ENCODE measurements at places on chromosomes 6 and 20.

DNA sequence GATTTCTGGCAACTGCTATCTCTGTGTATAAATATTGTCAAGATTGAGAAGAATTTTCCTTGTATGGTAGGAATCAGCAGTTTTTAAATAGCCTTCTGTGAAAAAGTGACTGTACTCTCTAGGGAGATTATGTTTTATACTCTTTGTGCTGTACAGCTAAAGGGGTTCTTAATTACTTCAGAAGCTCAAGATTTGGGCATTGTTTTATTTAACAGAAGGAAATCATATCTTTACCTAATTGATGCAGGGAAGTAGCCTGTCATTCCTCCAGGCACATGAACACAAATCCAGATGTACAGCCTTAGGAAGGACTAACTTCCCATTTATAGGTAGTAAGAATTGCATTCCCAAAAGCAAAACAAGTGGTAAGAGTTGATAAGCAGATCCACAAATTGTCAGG, 1.3 kb downstream of the CALHM5 start:
- no peak for DNase-seq

GRCh38 chr6:157461000-157461915, 80.3 kb downstream of the ZDHHC14 start:
- DNase-seq, result peak; percentile 89

DNA sequence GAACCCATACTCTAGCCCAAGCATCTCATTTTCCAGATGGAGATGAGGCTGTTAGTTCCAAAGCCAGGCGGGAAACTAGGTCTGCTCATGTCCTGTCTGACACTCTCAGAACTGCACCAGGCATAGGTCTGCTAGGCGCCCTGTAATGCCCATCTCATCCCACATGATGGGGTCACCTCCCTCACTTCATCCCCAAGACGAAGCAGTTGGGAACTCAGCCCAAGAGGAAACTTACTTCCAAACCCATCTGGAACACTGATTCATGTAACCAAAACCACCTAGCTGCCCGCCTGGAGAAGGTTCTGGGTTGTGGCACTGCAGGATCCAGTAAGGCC, 119.4 kb upstream of the PRND start:
- DNase-seq, result no peak

DNA sequence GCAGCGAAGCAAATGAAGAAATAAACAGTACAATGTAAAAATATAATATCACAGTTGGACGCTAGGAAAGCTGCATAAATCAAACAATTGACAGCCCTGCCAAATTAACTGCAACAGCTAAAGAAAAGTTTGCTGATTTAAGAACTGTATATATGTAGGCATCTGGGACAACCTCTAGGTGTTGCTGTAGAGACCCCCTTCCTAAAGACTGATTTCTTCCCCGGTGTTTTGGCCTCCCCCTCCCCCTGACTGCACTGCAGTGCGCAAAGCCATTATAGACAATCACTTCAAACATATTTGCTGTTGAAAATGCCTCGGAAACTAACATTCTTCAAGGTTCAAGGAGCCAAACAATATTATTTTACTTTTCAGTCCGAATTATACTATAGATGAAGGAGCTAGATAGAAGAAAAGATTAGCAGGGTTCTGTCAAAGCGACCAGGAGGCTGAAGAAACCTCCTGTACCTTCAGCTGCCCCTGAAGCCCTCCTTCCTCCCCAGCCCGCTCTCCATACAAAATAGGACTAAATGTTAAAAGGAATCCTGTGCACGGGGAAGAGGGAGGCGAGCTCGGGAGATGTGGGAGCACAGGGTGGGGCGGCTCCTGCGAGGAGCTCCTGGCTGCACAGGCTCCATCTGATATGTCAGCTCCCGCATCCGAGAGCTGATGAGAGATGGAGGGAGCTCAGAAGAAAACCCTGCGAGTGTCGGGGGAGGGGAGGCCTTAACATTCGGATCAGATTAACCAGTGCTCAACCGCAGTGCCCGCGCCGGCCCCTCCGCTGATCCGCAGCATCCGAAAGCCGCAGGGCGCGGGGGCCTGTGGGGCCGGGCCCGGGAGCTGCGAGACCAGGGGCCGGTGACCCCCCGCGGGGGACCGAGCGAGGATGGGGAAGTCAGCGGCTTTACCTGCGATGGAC, 822 bp downstream of the ELOVL4 start:
- DNase-seq, result no peak

DNA sequence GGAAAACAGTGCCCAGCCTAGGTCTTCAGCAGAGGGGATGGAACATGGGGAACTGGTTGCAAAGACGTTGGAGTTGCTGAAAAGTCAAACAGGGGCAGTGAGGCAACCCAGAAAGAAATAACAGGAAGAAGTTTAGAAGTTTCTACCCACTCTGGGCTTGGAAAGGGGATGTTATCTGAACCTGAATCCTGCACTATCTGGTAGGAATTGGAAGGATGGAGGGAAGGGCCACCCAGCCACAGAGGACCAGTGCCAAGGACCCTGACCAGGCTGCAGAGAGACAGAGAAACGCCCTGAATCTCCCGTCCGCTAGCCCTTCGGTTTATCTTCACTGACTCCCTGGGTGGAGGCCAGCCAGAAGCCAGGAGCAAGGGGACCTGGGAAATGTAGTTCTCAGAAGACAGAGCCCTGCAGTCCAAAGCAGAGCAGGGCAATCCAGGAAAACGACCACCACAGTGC, 217.3 kb upstream of the RREB1 start:
- DNase-seq, result no peak

DNA sequence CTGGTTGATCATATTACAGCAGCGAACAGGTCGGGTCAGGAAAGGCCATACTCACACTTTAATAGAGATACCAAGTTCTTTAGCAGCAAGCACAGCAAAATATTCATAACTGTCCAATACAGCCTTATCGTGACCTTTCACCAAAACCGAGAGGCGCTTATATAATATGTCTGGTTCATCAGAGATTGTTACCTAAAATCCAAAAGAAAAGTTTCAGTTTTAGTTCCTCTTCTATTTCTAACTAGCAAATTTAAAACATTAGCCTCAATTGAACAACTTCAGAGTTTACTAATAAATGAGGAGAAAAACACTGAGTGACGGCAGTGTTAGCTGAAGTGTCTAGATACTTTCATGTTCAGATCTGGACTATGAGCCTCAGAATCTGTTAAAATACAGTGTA, 5.9 kb downstream of the MRPS10 start:
- DNase-seq, result no peak

GRCh38 chr6:61711849-61712248, 574.2 kb downstream of the KHDRBS2 start:
- DNase-seq, result no peak

- no peak for DNase-seq
These were observed 40.2 kb downstream of the CNBD2 start for GRCh38 chr20:36008461-36009035.

- no peak for DNase-seq
These were observed 7.3 kb upstream of the COL9A1 start for GRCh38 chr6:70310063-70310694.

DNA sequence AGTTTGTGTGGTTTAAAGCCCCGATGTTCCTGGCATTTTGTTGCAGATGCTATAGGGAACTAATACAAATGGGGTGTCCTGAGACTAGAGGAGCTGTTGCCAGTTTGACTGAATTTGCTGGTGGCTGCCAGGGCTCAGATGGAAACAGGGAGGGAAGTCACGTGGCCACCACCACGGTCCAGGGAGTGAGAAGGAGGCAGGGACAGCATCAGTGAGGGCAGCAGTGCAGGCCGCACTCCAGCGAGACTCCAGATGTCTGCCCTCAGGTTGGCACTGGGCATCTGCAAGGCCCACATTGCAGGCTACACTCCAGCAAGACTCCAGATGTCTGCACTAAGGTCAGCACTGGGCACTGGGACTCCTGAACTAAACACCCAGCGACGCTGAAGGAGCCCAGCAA, 86.2 kb downstream of the RAMACL start:
- DNase-seq, result no peak

- DNase-seq, result no peak
These were observed 105.6 kb downstream of the PREX1 start for GRCh38 chr20:48722002-48722731.

GRCh38 chr6:38174315-38174714, 354.8 kb downstream of the ZFAND3 start:
- no peak for DNase-seq

- DNase-seq, result no peak
These were observed 75.2 kb upstream of the ARID1B start for GRCh38 chr6:156701966-156702365.

DNA sequence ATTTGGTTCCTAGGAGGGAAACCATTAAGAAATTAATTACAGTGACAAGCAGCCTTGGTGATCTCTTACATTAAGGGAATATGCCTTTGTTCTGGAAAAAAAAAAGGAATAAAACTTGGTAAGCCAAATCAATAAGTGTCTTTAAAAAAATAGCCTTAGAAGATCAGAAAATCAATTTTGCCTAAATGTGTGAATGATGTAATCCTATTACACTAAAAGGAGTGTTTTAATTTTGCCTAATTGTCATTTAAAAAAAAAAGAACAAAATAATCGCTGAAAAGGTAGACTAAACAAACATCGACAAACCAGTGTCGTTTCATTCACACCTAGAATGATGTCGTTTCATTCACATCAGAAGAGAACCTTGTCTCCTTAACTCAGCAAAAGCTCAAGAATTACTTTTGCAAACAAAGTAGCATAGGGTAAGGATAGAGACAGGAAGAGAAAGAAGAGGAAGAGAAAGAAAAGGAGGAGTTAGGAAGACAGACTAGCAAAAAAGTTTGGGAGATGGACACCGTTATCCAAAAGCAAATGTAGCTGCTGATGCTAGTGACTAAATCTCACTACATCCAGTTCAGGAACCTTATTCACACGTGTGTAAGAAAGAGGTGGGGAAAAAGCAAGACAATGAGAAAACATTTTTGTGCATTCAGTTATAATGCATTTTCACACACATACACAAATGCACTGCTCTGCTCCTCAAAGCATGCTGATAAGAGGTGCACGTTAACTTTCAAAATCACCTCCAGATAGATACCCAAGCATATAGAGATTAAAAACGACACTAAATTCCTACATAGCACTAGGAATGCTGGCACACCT, 60.6 kb downstream of the HIVEP2 start:
- DNase-seq, result no peak

DNA sequence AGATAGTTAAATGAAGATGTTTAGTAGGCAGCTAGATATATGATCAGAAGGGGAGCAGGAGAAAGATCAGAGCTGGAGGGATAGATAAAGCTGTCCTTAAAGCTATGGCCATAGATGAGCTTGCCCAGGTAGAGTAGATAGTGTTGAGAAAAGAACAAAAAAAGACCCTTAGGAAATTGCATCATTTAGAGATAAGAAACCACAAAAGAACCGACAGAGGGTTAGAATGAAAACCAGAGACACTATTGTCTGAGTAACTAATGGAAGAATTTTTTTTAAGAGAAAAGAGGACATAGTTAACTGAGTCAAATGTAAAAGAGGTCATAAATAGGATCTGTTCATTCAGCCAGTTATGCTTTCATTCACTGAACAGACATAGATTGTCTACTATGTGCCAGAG, 101.8 kb downstream of the TNFAIP3 start:
- DNase-seq, result no peak

- no peak for DNase-seq
These were observed 10.0 kb upstream of the L3MBTL3 start for GRCh38 chr6:130008236-130008873.

DNA sequence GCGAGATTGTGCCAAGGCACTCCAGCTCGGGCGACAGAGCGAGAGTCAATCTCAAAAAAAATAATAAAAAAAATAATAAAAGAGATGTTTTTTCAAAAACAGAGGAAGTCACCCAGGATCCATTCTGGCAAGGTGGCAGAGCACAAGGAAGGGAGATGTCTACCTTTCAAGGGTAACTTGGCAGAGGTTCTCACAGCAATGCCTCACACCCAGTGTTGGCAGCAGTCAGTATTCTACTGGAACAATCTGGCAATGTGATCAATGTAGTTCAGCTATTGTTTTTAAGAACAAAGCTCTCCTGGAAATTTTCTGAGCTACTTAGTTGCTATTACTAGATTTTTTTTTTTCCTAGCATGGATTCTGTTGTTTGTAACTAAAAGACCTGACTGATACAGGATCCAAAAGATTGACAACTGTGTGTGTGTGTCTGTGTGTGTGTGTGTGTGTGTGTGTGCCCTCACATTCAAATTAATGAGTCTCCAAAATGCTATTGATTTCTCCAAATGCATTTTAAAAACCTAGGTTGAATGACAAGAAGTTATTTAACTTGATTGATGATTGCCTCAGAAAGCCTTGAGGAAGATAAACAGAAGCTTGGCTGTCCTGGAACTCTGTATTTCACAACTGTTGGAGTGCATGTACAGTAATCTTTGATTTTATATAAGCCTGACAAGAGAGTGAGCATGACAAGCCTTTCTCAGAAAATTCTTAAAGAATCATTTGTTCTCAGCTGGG, 114.1 kb upstream of the RREB1 start:
- no peak for DNase-seq

- no peak for DNase-seq
These were observed 40.3 kb downstream of the ERMARD start for GRCh38 chr6:169791721-169792131.

- no peak for DNase-seq
These were observed 506.6 kb downstream of the DHX35 start for GRCh38 chr20:39468703-39469102.

GRCh38 chr6:162181111-162181510, 546.5 kb downstream of the PRKN start:
- DNase-seq, result no peak

- DNase-seq, result no peak
These were observed 4.8 kb upstream of the NHSL1 start for GRCh38 chr6:138503881-138504680.

GRCh38 chr6:130865793-130866192, 38.6 kb downstream of the SMLR1 start:
- no peak for DNase-seq

GRCh38 chr20:25035921-25036320, 22.0 kb downstream of the ACSS1 start:
- DNase-seq, result no peak

DNA sequence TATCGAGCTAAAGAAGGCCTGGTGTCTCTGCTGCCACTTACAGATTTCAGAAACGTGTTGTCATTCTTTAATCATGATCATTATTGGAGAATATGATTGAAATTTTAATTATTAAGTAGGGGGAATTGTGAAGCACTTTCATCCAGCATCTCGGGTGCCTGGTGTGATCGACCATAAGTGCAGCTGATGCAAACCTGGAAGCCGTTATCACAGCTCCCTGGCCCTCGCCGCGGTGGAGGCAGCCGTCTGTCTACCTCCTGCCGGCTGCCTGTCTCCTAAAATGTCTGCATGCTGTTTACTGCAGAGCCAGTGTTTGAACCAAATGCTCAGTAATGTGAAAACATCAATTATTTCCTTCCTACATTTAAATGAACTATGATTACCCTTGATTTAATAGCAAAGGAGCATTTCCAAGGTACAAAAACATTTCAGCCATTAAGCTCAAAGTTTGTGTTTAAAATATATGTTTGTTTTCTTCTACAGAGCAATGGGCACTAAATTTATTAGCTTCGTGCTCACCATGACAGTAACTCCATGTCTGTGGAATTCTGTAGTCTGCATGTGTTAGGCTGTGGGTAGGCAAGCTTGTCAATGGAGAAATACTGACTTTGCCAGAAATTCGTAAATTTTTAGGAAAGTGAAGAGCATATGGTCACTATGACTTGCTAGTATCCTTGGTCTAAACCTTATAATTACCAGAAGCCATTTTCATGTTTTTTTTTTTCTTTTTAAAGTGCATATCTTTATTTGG, 184.5 kb upstream of the AGPAT4 start:
- no peak for DNase-seq
